ENCODE measurements at places on chromosomes 7 and 10.

- no peak for DNase-seq
These were observed 245.0 kb downstream of the MGMT start for GRCh38 chr10:129712000-129712399.

DNA sequence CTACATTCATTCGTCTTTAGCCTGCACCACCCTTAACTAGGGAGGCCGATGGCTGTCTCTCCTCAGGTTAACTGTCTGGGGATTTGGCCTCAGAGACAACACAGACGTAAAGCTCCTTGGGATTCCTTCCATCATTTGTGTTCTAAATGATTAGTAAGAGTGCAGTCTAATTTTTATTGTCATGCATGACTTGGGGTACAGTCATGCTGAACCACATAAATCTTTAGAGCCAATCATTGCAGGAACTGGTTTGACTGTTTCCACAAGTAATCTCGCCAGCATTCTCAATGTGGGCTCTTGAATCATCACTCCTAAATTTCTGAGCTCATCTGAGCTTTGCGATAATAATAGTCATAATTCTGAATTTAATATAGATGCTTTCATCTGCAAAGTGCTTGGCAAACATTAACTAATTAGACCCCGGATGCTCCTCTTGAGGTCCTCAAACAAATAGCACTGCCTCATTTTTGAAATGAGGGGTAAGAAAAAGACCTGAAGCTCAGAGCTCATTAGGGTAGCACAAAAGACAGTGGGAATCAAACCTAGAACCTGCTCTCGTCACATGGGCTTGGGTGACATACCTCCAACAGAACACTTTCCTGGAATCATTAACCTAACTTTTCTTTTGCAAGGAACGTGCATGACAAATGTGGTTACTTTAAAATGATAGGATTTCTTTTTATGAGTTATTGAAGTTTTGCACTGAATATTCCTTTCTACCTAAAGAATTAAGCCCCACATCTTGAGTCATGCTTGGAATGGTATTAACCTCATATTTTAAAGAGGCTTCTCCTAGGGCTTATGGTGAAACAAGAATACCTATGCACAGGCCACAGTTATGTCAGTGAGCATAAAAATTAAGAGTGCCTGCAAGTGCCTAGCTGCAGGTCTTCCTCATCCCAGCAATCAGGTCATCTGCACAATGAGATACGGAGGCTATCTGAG is 118.9 kb upstream of the NRP1 start:
- no peak for DNase-seq

DNA sequence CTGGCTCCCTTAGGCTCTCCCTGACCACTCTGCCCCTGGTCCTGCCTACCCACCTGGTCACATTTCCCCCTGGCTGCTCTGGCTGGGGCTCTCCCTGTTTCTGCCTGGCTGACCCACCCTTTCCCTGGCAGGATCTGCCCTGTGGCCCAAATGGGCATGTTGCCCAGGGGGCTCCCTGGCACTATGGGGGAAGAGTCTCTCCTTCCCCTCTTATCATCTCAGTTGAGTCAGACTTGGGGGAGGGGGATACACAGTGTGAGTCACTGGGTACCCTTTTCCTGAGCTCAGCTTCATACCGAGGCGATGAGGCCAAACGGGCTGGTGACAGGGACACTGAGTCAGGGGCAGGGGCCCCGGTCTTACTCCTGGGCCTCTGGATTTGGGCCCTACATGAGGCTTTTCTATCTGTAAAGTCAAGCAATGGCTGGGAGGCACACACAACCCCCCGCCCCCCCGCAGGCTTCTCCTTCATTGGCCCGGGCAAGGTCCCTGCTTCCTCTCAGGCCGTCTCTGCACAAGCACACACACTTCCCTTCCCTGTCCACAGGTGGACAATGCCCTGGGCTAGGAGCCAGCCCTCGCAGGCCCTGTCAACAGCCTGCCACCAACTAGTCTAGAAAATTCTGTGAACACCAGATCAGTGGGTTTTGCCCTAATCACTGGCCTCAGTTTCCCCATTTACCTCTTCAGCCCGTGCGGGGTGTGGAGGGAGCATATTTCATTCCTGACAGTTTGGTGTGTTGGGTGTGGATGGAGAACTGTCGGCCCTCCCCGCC is 627 bp upstream of the FLNC start:
- DNase-seq, result no peak

DNA sequence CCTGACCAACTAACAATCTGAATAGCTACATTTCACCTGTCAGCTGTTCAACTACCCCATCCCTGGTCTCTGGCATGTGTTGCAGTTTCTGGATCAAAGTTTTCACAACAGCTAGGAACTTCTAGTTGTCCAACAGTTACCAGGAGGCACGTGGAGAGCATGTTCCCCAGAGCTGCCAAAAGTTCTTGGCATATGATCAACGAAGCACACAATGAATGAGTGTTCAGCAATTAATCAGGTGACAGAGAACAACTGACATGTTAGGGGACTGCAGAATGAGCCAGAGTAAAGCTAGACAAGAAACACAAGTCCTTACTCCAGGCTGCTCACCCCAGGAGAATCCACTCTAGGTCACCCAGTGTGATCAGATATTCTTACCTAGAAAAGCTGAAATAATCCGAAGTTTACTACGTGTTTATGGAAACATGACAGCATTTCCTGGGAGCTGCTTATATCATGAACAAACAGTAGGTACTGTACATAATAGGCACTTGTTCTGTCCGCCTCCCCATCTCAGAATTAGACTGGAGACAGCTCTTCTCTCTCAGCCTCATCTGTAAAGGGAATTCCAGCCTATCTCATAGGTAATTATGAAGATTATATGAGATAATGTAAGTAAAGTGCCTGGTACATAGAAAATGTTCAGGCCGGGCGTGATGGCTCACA is 50.6 kb downstream of the ZNF438 start:
- DNase-seq, result peak; percentile 76

GRCh38 chr10:77422491-77423338 is 214.9 kb downstream of the KCNMA1 start:
- no peak for DNase-seq
